Activated CD8-positive, alpha-beta memory T cell treated with anti-CD3 and anti-CD28 coated beads for 48 hours (primary cell): ENCODE measurements at places on chromosomes 13 and 19.
A peak's percentile ranks its signal among the peaks of the same experiment; 100 is the strongest.

GRCh38 chr19:31639306-31639705 lies 290.1 kb upstream of the TSHZ3 start:
- no peak for DNase-seq

GRCh38 chr19:3054972-3055740 lies 7.1 kb downstream of the TLE5 start:
- DNase-seq, result no peak

DNA sequence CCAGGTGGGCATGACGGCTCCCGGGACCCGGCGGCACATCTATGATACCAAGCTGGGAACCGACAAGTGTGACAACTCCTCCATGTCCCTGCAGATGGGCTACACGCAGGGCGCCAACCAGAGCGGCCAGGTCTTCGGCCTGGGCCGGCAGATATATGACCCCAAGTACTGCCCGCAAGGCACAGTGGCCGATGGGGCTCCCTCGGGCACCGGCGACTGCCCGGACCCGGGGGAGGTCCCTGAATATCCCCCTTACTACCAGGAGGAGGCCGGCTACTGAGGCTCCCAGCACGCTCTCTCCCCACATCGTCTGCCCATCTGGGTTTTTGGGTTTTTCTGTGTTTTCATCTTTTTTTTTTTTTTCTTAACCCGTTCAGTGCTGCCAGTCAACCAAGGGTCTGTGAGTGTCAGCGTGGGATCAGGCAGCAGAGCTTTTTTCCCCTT lies 2.3 kb upstream of the ABCA7 start:
- no peak for DNase-seq

DNA sequence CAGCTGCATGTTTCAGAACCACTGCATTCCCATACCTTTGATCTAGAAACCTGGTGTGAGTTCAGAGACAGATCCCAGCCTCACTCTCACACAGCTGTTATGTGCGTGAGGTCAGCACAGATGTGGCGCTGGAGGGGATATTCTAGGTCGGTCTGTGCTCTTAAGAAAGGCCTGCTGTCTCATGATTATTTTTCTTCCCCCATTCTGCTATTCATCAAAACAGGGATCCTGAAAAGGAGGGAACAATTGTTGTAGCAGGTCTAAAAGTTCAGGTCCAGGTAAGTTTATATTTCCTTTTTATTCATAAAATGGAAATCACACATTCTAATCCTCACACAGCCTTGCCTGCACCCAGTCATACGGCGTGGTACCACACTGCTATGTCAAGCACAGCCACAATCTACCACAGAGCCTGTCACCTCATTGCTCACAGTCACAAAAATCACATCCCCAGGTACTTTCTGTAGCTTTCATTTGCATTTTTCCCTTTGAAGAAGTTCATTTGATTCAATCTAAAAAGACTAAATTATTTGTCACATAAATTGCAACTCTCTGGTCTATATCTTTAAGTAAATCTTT lies 867 bp downstream of the ZNF546 start:
- no peak for DNase-seq

DNA sequence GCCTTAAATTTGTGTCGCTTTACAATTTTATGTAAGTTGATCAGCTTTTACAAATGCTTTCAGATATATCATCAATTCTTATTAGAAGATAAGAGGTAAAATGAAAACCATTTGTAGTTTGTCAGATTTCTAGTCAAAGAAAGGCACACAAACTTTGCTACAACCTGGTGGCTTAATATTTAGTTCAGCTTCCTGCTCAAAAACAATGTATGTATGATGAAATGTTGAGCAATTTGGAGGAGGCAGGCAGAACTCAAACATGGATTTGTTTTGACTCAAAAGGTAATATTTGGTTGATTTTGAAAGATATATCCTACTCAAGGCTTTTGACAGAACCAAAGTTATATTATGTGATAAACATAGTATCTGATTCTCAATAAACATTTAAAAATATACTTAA lies 24.2 kb downstream of the NEK5 start:
- no peak for DNase-seq

- DNase-seq, result no peak
Observed at GRCh38 chr19:1379961-1380489, 3.7 kb upstream of the NDUFS7 start.

DNA sequence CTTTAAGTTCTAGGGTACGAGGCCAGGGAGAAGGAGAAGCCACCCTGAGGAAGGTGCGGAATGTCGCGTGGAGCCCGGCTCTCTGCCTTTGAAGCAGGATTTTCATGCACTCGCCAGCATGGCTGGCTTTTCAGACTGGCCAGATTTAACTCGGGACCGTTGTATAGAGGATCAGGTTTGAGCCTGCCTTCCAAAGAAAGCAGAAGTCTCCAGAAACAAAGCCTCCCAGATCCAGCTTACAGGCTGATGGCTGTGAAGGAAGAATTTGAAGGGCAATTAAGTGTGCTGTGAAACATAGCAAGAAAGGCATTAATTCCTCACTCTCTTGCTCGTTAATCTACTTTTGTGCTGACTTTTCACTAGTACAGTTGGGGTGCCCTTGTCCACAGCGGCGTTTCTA lies 140.2 kb downstream of the SOX1 start:
- DNase-seq, result no peak

GRCh38 chr19:2171349-2172145 lies 7.8 kb downstream of the DOT1L start:
- peak; percentile 59 for DNase-seq

DNA sequence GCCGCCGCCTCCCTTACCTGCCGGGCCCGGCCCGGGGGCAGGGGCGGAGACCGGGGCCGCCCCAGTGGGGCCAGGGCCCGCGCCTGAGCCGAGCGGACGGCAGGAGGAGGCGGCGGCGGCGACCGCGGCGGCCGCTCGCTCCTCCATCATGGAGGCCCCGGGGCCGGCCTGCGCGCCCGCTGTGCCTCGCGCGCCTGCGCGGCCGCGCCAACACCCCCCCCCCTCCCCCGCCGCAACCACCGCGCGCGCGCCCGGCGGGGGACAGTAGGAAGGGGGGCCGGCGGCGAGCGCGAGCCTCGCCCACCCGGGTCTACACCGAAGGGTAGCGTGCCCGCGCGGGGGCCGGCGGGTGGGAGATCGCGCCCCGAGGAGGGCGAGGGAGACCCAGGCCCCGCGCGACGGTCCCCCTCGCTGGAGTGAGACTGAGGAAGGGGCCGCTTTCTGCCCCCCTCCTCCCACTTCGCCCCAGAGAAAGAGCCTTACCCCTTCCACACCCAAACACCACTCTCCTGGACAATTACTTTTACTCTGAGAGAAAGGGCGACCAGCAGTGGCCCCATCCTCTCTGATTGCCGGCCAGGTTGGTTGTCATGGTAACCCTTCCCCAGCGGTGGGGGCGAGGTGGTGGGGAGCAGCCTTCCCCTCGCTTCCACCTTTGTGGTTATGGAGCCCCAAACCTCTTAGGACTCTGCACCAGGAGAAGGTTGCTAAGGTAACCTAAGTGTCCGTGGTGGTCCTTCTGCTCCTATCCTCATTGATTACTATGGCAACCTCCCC lies at the start of gene STRN4:
Gene STRN4 (minus strand): TSS at position 170 of the 777 bp plus-strand sequence. CDS start 20 bp downstream, at position 150.
- DNase-seq, result no peak

DNA sequence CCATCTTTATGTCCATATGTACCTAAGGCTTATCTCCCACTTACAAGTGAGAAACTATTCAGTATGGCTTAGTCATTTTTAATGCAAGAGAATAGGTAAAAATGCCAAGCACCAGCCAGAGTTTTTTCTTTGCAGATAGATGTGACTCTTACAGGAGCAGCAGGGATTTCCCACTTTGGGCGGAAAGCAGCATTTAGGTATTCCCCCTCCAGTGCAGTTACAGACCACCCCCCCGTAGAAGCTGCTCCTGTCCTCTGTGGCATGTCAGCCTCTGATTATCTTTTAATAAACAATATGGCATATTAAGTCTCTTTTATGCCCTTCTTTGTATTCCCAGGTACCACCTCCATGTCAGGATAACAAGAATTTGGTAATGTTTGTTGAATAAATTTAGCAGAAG lies 24.7 kb upstream of the USPL1 start:
- no peak for DNase-seq

- no peak for DNase-seq
Observed at GRCh38 chr19:41112728-41113290, 1.4 kb upstream of the CYP2F1 start.

DNA sequence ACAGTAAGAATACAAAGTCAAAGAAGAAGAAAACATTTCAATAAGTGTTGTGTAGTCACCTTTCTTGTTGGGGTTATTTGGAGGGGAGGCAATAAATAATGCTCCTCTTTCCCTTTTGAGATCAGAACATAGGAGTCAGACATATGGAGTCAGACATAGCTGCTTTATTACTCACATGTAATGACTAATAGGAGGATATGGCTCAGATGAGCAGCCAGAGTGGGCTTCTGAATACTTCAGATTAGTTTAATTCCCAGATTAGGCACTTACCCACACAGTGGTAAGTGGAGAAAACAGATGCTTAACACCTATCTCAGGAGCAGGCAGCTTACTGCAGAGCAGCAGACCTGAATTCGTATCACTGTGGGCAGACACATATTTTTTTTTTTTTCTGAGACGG lies 31.7 kb upstream of the C1QTNF9B start:
- DNase-seq, result no peak

DNA sequence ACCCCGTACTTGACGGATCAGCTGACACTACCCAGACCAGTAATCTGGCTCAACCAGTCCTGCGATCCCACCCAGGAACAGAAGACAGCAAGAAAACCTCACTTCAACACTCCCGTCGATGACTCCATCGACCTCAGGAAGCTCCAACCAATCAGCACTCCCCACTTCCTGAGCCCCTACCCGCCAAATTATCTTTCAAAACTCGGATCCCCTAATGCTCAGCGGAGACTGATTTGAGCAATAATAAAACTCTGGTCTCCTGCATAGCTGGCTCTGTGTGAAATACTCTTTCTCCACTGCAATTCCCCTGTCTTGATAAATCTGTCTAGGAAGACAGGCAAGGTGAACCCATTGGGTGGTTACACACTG lies 1.2 kb downstream of the LSM4 start:
- no peak for DNase-seq

DNA sequence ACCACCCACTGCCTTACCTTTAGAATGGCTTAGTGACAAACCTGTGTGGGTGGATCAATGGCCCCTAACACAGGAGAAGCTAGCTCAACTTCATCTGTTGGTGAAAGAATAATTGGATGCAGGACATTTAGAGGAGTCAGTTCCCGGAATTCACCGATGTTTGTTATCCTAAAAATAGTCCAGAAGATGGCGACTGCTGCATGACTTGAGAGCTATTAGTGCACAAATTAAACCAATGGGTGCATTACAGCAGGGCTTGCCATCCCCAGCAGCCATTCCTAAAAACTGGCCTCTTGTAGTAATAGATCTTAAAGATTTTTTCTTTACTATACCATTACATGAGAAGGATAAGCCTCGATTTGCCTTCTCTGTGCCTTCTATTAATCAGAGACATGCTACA lies 46.8 kb upstream of the ZNF726 start:
- DNase-seq, result no peak

DNA sequence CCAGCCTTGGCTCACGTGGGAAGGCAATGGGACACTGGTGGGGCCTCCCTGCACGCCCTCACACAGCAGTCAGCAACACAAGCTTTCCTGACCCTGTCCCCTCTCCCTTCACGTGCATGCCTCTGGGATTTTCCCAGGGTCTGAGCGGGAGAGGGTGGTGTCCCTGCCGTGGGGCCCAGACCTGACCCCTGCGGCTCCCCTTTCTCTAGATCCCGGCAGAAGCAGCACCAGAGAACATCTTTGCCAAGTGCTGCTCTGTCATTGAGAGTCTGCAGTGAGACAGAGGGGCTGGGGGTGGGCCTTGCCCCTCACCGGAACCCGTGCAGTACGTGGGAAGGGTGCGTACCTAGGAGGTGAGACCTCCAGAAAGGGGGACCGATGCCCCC lies 12.6 kb downstream of the KHSRP start:
- DNase-seq, result no peak

- DNase-seq, result no peak
Observed at GRCh38 chr19:39167461-39168257, 29.1 kb upstream of the NCCRP1 start.

- no peak for DNase-seq
Observed at GRCh38 chr13:39297664-39298171, 259.5 kb downstream of the NHLRC3 start.

DNA sequence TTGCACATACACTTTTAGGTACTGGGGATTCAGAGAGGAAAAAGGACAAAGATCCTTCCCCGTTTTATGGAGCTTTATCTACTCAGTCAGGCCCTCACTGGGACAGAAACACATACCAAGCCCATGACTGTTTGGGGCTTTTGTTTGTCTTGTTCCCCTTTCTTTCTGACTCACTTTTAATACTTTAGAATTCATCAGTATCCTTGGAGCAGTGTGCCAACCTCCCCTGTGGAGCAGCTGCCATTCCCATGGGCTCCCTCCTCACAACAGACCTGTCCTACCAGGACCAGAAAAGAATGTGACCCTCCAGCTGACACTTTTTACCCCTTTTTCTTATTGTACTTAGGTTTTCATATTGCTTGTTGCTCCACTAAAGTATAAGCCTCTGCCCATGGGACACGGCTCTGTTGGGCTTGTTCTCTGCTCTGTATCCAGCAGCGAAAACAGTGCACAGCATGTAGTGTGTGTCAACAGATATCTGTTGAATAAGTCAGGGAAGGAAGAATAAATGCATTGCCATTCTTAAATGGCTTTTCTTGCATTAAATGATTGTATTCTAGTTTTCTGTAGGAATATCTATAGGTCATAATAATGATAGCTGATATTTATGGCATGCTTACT lies 431.1 kb downstream of the EFNB2 start:
- no peak for DNase-seq

DNA sequence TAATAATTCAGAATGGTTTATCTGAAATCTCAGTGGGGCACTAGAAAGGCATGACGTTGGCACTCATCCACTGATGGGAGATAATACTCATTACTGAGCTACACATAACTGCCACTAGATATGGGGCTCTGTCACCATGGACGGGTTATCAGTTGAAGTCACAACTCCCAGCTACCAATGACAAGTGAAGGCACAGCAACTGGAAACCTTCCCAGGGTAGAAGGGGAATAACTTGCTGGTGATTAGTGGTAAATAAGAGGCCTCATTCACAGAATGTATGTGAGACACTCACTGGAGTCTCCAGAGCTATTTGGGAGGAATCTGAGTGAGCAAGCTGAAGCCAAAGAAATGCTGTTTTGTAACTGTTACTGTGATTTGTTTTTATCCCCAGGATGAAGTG lies 249.6 kb downstream of the ENOX1 start:
- DNase-seq, result no peak

DNA sequence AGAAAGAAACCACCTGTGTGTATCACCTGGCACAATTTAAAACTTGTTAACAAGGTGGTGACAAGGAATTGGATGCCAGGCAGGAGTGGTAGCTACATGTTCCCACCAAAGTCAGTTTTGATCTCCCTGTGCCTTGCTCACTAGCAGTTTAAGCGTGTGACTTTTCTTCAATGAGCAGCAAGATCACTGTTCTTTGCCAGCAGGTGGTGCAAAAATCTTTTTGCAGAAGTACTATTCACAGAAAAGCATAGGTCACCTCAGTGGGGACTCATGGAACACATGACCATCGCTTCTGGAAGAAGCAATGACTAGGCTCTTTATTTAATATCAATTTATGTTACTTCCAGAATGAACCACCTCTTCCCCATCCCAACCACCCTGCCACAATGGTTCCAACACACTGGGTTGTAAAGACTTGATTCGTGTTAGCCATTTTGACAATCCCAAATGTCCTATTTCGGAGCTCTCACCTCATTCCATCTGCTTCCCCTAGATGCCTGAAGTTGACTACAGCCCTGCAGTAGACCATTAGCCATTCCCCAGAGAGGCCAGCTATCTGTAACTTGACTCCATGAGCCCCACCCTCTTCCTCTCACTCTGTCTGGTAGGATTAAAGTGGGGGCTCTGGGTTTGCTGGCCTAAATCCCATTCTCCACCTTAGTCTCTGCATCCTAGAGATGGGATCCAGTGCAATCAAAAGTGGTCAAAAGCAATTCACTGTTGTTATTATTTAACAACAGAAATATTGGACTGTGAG lies 59.1 kb upstream of the TNFRSF19 start:
- no peak for DNase-seq
